Testis (tissue), 5 donors: ENCODE measurements at places on chromosomes 3 and 15.
A peak's percentile ranks its signal among the peaks of the same experiment; 100 is the strongest.

DNA sequence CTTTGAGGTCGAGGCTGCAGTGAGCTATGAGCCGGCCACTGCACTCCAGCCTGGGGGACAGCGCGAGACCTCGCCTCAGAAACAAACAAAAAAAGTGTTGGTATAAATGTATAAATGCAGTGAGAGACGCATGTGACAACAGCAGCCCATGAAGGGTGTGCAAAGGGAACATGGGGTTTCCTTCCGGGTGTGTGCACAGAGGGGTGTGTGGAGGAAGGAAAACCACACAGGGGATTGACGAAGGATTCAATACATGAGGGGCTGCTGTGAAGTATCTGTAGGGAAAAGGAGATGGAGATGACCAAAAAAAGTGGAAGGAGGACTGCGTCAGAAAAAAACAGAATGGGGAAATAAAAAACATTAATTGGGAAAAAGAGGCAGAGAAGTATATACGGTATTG, 1.1 kb downstream of the MTFMT start:
- no peak for DNase-seq

- no peak for DNase-seq
These were observed 165.3 kb upstream of the MCTP2 start for GRCh38 chr15:94066046-94066445.

DNA sequence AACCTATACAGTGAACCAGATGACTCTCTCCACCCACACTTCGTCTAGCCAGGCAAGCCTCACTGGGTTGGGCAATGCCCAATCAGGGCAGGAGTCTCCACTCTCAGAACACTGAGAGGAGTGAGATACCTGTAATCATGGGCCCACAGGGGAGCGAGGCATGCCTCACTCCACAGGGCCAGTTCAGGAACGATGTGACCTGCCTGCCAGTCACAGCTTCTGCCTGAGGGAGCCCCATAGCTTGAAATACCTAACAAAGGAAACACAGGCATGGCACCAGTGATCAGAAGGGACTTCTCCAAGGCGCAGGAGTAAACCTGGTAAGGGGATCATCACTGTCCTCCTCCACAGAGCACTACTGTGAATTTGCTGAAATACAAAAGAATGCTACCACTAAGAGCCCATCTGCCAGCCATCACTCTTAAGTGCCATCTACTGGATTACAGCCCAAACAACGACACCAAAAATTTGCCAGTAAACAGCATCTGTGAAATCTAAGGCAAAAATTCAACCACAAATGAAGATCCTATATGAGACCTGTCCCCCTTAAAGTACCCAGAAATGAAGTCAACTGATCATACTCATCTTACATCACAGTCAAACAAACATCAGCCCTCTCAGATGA, 689.9 kb upstream of the SEMA6D start:
- no peak for DNase-seq

DNA sequence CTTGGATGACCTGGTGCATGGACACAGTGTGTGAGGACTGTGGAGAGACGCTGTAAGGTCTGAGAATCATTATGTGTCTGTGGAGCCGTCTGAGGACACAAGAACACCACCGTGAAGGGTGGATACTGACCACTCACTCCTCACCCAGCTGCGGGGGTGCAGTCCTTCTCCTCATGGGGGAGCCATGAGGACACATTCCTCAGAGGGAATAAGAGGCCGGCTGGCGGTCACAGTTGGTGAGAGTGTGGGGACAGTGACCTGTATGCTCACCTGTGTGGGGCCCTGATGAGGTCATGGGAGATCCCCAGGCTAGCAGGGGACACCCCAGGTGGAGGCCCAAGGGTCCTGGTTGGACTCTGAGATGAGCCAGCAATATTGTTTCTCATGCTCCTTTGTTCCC, 2.5 kb upstream of the TRPM1 start:
- no peak for DNase-seq

DNA sequence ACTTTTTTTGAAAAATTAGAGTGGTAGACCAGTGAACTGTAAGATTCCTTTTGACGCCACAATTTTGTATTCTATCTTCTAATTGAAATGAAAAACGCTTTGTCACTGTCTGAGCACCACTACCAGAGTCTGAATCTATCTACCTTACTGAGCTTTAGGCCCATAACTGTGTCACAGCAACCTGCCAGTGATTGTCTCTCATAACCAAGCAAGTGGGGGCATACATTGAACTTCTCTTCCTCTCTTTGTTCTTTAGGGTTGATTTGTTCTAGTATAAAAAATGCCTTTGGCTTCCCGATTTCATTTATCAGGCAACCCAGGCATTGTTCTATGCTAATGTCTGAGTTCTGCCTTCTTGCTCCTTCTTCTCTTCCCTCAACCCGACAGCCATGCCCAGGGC, 142.6 kb downstream of the BBX start:
- DNase-seq, result no peak

GRCh38 chr3:175399156-175399840, 540.2 kb downstream of the NAALADL2 start:
- no peak for DNase-seq

GRCh38 chr15:96365781-96366525, 35.5 kb downstream of the NR2F2 start:
- no peak for DNase-seq

GRCh38 chr15:40306908-40307307, 827 bp downstream of the PLCB2 start:
- DNase-seq, result no peak

GRCh38 chr3:171829841-171830517, 13.2 kb upstream of the TMEM212 start:
- DNase-seq, result peak; percentile 88

GRCh38 chr15:87682527-87682926, 574.0 kb downstream of the NTRK3 start:
- no peak for DNase-seq

- DNase-seq, result no peak
These were observed 224.2 kb downstream of the MINAR1 start for GRCh38 chr15:79656151-79657000.

DNA sequence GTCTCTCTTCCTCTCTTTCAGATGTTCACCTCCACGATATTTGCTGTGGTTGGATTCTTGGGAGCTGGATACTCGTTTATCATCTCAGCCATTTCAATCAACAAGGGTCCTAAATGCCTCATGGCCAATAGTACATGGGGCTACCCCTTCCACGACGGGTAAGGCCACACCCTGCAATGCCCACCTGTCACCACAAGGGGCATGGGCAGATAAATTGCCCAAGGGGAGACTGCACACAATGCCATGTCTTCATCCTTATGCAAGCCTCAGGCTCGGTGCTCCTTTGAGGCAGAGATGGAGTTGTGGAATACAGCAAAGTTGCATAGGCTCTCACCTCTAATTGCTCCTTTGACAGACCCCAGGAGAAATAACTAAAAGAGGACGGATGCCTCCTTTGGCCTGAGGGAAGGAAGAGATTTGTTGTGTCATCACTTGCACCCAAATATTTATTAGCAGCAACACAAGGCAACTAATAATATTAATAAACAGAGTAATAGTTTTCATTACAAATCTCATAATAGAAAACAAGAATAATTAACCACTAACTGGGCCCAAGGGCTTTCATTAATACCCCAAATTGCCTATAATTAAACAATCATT, 13.2 kb downstream of the TM4SF4 start:
- no peak for DNase-seq

DNA sequence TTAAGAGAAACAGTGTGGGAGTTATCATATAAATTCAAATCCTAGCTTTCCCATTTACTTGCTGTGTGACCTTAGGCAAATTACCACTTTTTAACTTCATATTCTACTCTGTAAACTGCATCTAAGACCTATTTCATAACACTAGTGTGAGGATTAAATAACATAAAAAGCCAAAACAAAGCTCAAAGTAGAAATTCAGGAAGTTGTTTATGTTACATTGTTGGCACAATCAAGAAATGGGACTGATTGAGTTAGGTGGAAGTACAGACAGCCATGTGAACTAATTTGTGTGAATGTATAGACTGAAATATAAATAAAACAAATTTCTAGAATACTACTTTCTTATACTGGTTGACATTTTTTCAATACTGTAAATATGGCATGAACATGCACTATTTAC, 131.7 kb downstream of the STAG1 start:
- no peak for DNase-seq

GRCh38 chr3:196735751-196736150, 3.9 kb upstream of the PAK2 start:
- DNase-seq, result no peak

GRCh38 chr3:146701246-146701645, 96.1 kb upstream of the PLSCR5 start:
- DNase-seq, result no peak

- DNase-seq, result no peak
These were observed 34.4 kb downstream of the POC1A start for GRCh38 chr3:52119826-52120225.

DNA sequence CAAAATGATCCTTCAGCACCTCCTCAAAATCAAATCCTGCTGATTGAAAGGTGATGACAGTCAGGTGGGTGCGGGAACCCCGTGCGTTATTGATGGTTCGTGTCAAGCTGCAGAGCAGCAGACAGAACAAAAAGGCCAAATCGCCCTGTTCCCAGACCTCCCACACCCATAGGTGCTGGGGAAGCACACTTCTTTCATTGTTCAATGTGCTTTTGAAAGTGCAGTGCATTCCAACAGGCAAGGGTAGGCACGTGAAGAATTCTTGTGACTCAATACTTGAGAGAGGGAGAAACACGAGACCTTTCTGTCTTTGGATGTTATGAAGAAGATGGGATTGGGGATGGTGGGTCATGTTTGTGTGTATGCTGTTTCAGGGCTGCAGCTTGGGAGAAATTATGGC, 514.0 kb downstream of the MCTP2 start:
- no peak for DNase-seq

GRCh38 chr15:85002517-85002916, 20.9 kb downstream of the PDE8A start:
- DNase-seq, result no peak

DNA sequence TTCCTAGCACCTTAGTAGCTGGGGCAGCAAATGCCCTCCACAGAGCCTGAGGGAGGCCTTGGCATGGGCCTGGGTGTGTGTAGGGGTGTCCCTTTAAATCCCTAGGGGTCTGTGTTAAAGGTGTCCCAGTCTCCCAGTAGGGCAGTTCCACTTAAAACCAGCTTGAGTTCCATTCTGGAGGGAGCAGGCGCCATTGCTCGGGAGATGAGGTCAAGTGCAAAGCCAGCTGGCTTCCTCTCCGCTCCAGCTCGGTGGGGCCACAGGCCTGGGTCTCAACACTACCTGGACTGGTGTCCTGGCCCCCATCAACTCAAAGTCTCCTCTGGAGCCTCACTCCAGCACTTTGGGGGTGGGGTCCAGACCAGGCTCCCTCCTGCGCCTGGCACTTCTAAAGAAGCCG, 25.2 kb downstream of the FEM1B start:
- DNase-seq, result peak; percentile 11

- DNase-seq, result no peak
These were observed 383.6 kb upstream of the SEMA6D start for GRCh38 chr15:47333734-47334133.
